T-helper 17 cell (primary cell): ENCODE measurements at places on chromosomes 13 and 19.

- H3K4me3 ChIP-seq: no peak overlapping the region
- H3K36me3 ChIP-seq: peaks cover 5% of the 10 kb centered on the region
- H3K27ac ChIP-seq: no peak overlapping the region
- H3K4me1 ChIP-seq: peaks cover 5% of the 10 kb centered on the region
These were observed 34.0 kb downstream of the MTRF1 start for GRCh38 chr13:41229356-41229755.

DNA sequence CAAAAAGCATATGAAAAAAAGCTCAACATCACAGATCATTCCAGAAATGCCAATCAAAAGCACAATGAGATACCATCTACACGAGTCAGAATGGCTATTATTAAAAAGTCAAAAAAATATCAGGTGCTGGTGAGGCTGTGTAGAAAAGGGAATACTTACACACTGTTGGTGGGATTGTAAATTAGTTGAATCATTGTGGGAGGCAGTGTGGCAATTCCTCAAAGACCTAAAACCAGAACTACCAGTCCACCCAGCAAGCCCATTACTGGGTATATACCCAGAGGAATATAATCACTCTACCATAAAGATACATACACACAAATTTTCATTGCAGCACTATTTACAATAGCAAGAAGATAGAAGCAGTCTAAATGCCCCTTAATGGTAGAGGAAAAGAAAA is 529.9 kb downstream of the SLITRK1 start:
- no peak overlapping the region for H3K27ac ChIP-seq
- no peaks in the 10 kb centered on the region for H3K27me3 ChIP-seq
- no peak for DNase-seq
- no peak overlapping the region for H3K4me3 ChIP-seq

DNA sequence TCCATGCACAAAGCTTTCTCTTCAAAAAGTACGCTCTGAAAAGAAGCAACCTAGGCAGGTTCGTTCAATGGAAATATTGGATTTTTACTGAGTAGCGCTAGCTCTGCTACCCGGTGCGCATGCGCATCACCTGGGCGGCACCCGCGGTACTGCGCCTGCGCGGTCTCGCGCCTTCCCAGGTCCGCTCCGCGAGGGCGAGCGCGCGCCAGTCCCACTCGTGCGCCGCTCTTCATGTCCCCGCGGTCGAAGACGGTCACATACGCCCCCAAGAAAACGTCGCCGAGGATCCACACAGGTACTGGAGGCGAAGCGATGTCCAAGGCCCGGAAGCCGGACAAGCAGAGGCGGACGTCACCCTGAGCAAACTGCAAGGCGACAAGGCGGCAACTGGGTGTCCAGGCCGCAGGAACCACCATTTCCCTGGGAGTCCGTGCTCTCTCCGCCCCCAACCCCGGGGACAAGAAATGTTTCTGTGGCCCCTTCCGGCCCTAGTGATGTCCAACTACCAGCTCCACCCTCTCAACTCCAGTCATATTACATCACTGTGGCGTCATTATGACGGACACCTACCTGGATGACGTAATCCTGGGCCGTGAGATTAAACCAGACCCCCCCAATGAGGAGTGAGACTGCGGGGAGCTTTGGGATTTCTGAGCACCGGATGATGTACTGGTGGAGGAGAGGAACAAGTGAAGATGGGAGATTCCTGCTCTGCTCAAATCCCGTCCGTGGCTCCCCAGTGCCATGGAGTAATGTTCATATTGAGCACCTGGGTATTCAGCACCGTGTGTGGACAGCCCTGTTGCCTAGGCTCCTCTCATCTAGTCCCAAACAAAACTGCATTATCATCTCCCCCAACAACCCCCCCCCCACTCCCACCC is 4.8 kb upstream of the KCNC3 start:
- peak overlapping the region; percentile 88 for H3K4me3 ChIP-seq
- peaks cover 17% of the 10 kb centered on the region for H3K27me3 ChIP-seq
- H3K4me1 ChIP-seq: peaks cover 34% of the 10 kb centered on the region
- peak overlapping the region; percentile 83 for H3K27ac ChIP-seq

DNA sequence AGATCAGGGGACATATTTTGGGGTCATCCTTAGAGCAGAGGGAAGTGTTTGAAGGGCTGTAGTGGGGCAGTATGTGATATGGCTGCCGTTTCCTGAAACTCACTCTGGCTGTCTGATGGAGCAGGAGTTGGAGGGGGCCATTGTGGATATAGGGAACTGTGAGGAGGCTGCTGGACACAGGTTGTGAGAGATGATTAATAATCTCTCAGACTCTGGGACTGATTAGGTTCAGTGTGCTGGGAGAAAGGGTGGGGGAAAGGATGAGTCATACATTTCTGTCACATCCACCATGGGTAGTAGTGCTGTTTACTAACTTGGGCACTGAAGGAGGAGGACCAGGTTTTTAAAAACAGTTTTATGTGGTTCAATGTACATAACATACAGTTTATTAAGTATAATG is 4.8 kb downstream of the B3GLCT start:
- peak overlapping the region; percentile 69 for H3K27ac ChIP-seq
- peaks cover under 1% of the 10 kb centered on the region for H3K36me3 ChIP-seq
- peaks cover 41% of the 10 kb centered on the region for H3K4me1 ChIP-seq
- H3K4me3 ChIP-seq: no peak overlapping the region

DNA sequence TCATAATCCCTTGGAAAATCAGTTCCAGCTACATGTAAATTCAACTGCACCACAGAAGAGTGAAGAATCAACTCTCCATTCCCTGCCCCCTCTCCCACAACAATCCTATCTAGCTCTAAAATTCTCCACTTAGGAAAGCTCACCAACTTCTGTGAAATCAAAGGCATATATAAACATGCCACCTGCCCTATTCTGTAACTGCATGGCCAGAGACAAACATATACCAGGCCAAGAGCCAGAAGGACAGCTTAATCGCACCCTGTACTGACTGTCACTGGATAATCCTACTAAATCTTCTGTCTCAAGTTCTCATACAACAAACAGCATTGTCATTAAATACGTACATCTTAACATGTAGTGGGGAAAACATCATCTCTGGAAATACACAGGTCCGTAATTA is 58.2 kb upstream of the EEF1AKMT1 start:
- H3K36me3 ChIP-seq: peaks cover 7% of the 10 kb centered on the region
- peaks cover 21% of the 10 kb centered on the region for H3K4me1 ChIP-seq
- H3K27me3 ChIP-seq: no peaks in the 10 kb centered on the region
- peak overlapping the region; percentile 80 for H3K27ac ChIP-seq
- DNase-seq: no peak
- no peak overlapping the region for H3K4me3 ChIP-seq

DNA sequence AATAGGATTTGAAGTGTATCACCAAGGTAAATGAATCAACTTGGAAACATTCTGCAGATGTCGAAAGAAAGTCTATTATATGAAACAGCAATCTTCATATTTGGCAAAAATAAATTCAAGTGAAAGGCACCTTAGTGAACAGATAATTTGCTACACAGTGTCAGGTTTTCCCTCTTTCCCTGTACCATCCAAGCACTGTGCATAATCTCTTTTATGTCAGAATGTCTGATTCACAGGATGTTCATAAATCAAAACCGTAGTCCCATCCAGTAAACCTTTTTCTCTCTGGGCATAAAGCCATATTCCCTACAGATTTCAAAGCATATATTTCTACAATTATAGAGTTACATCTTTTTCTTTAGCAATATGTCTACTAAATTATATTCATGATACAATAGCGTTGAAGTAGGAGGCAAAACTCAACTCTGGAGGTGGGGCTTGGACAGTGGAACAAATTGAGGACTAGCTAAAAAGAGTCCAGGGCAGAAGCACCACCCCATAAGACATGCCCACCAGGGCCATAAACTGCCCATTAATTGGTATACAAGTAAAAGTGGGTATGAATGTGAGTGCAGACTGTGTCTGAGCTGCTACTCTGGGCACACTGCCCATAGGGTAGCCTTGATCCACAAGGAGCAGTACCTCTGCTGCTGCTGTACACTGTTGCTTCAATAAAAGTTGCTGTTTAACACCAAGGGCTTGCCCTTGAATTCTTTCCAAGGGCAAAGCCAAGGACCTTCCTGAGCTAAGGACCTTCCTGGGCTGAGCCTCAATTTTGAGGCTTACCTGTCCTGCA is 72.1 kb upstream of the MYCBP2 start:
- no peak overlapping the region for H3K27ac ChIP-seq
- H3K4me3 ChIP-seq: no peak overlapping the region
- peaks cover 24% of the 10 kb centered on the region for H3K27me3 ChIP-seq
- peaks cover 1% of the 10 kb centered on the region for H3K4me1 ChIP-seq

DNA sequence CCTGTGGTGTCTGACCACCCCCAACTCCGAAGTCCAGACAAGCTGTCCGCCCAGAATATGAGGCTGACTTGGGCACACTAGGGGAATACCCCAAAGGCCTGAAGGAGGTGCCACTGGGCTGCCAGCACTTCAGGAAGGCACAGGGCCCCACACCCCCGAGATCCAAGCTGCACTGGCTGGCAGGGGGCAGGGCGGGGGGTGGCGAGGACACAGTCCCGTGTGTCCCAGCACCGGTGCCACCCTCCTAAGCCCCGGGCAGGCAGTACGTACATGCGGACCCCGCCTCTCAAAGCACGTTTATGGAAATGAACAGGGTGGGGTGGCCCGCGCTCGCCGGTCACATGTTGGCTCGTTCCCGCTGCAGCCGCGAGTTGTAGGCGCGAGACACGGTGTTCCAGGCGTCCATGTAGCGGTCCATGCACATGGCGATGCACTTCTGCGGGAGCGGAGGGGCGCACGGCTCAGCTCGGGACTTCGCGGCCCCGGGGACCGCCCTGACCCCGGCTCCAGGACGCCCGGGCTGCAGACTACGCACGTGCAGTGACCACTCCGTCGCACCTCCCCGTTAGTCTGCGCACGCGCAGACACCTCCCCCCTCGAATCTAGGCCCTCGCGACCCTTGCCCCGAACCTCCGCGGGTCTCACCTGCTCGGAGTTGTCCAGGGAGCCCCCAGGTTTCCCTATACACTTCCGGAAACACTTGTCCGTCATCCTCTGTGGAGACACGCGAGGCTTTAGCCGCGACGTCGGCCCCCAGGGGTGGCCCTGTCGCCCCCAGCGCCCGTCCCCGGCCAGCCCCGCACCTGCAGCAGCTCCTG is 566 bp downstream of the TIMM13 start:
- H3K27ac ChIP-seq: peak overlapping the region; percentile 95
- peaks cover 2% of the 10 kb centered on the region for H3K36me3 ChIP-seq
- H3K4me1 ChIP-seq: peaks cover 8% of the 10 kb centered on the region
- H3K27me3 ChIP-seq: no peaks in the 10 kb centered on the region
- H3K4me3 ChIP-seq: peak overlapping the region; percentile 98

- H3K27me3 ChIP-seq: no peaks in the 10 kb centered on the region
- peaks cover 5% of the 10 kb centered on the region for H3K4me1 ChIP-seq
- H3K36me3 ChIP-seq: peaks cover 13% of the 10 kb centered on the region
- H3K27ac ChIP-seq: peak overlapping the region; percentile 22
- no peak overlapping the region for H3K4me3 ChIP-seq
These were observed 12.0 kb upstream of the NUMBL start for GRCh38 chr19:40702337-40703012.

- H3K27me3 ChIP-seq: peaks cover 47% of the 10 kb centered on the region
- H3K36me3 ChIP-seq: peaks cover 5% of the 10 kb centered on the region
- H3K27ac ChIP-seq: no peak overlapping the region
- H3K4me3 ChIP-seq: no peak overlapping the region
- DNase-seq: no peak
- H3K4me1 ChIP-seq: peaks cover 10% of the 10 kb centered on the region
These were observed 55.2 kb upstream of the UQCRFS1 start for GRCh38 chr19:29268103-29268502.

DNA sequence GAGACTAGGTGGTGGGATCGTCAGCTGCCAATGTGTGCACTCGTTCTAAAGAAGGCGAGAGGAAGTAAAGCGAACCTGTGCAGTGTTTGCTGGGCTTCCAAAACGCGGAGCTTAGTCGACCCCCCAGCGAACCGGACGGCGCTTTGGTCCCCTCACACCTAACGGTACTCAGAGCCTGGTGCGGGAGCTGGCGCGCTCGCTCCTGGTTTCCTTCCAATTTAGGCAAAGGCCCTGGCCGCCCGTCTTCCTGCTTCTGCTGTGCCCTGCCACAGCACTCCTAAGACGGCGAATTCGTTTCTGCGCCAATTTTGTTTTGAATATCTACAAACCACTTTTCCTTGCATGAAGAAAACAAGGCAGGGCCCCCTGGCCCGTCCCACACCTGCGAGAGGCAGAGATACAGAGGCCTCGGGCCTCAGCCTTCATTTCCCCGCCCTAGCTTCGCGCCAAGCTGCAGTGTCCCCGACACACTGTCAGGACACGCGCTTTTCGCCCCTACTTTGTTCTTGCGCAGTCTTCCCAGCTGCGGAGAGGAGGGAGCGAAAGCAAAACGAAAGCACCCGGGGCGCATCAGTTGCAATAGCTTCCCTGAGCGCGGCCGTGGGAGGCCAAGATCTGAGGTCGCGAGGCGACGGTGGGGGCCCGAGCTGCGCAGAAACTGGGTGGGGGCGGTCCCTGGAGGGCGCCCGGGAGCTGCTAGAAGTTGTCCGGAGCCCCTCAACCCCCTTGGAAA is 111.9 kb downstream of the KCNRG start:
- peaks cover 24% of the 10 kb centered on the region for H3K27me3 ChIP-seq
- DNase-seq: no peak
- peaks cover 50% of the 10 kb centered on the region for H3K4me1 ChIP-seq
- peak overlapping the region; percentile 96 for H3K27ac ChIP-seq
- H3K4me3 ChIP-seq: peak overlapping the region; percentile 90

GRCh38 chr13:111874981-111875380 is 192.0 kb upstream of the SOX1 start:
- no peaks in the 10 kb centered on the region for H3K4me1 ChIP-seq
- no peak overlapping the region for H3K4me3 ChIP-seq
- H3K27ac ChIP-seq: no peak overlapping the region
- H3K27me3 ChIP-seq: peaks cover 12% of the 10 kb centered on the region

DNA sequence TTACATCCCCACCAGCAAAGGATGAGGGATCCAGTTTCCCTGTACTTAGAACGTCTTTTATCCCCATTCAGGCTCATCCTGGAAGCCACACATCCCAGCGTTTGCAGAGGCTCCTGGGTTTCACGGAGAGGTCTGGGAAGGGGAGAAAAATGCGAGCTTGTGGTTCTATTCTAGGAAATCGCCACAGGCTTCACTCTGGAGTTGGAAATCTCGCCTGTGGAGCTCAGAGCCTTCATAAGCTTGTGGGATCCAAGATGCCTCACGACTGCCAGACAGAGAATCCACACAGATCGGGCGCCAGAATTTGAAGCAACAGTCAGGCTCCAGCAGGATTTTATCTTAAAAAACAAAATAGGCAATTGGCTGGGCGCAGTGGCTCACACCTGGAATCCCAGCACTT is 157.9 kb downstream of the PTPRS start:
- no peak overlapping the region for H3K4me3 ChIP-seq
- peaks cover 10% of the 10 kb centered on the region for H3K27me3 ChIP-seq
- no peak overlapping the region for H3K27ac ChIP-seq
- H3K36me3 ChIP-seq: no peaks in the 10 kb centered on the region
